ENCODE measurements at places on chromosomes 1 and 21.

DNA sequence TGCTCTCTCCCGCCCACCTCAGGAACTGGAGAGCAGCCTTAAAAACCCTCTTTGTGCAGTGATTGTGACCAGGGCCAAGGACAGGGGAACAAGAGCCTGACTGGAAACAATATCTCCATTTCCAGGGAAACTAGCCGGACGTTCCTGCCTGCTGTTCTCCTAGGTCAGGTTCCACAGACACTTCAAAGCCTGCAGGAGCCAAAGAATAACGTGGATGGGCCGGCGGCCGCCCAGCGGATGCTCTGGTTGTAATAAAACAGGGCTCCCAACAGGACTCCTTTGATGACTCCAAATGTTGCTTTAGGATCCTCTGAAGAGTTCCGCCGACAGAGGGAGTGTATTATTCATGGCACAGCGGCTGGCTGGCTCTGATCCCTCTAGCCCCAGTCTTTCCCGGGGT is 162.2 kb downstream of the PLXNA2 start:
- DNase-seq, result no peak
- no peak overlapping the region for H3K4me3 ChIP-seq
- no peak overlapping the region for H3K27ac ChIP-seq
- no peaks in the 10 kb centered on the region for H3K27me3 ChIP-seq
- no peaks in the 10 kb centered on the region for H3K36me3 ChIP-seq

- H3K27ac ChIP-seq, result no peak overlapping the region
- H3K4me3 ChIP-seq, result no peak overlapping the region
- H3K4me1 ChIP-seq, result peaks cover 51% of the 10 kb centered on the region
- no peaks in the 10 kb centered on the region for H3K27me3 ChIP-seq
- no peaks in the 10 kb centered on the region for H3K36me3 ChIP-seq
These were observed 18.3 kb downstream of the PLEKHA6 start for GRCh38 chr1:204341380-204341779.

DNA sequence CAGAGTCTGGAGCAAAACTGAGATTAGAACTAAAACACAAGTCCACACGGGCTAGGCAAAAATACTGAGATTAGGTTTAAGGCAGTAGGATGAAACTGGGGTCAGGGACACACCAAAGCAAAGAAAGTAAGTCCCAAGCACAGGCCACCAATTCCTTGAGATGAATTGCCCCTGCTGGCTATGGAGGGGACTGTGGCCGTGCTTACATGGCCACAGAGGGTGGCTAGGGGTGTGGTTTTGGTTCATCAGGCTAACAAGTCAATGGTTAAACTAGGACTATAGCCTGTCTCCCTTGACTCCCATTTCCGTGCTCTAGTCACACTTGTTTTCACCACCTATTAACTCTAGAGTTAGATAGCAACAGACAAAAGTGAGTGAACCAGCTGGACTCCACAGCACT is 394.8 kb downstream of the PBX1 start:
- peaks cover 6% of the 10 kb centered on the region for H3K4me1 ChIP-seq
- H3K27me3 ChIP-seq, result no peaks in the 10 kb centered on the region
- no peaks in the 10 kb centered on the region for H3K36me3 ChIP-seq
- DNase-seq, result no peak

DNA sequence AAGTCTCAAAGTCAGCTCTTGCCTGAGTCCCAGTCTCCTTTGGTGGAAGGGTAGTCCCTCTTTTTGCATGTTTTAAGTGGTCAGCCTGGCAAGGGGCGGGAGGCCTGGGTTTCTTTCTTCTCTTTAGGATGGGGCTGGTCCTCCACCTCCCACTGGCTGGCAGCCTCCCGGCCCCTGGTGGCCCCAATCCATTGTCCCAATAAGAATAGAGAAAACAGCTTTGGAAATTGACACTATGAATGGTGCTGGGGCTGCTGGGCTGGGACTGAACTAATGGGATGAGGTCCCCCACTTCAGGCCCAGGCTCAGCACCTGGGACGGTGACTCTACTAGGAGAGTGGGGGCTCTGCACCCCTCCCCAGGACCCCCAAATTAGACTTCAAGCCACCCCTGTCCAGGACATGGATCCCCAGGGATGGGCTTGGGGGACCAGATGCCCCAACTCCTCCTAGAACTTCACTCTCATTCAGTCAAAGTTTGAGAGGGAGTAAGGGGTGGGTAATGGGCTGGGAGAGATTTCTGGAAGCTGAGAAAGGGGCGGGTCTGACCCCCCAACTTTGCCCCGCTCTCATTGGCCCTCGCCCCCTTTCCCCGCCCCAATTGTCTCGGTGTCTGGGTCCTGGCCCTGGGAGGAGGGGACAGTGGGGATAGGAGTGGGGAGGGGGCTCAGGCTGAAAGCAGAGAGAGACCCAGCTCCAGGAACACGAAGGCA is 18.2 kb downstream of the SLC27A3 start:
- no peaks in the 10 kb centered on the region for H3K4me1 ChIP-seq
- no peaks in the 10 kb centered on the region for H3K27me3 ChIP-seq
- H3K36me3 ChIP-seq, result no peaks in the 10 kb centered on the region

DNA sequence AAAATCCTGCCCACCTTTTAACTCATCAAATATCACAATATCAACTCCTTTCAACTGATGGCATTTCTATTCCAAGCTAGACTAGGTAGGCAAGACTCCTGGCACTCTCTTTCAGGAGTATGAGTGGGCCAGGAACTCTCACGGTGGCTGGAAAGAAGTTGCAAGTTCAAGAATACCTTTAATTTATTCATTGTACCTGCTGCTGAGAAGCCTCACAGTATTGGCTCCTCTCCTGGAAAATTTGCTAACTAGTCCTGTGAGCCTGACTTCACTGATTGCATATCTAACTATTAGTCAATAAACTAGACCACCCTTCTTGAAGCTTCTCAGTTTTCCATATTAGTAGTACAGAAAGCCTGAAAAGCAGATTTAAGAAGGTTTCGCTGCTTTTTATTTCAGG is 120.2 kb downstream of the DUSP10 start:
- H3K27ac ChIP-seq, result no peak overlapping the region
- H3K27me3 ChIP-seq, result no peaks in the 10 kb centered on the region
- H3K4me3 ChIP-seq, result no peak overlapping the region
- H3K4me1 ChIP-seq, result no peaks in the 10 kb centered on the region
- no peak for DNase-seq

- no peak overlapping the region for H3K4me3 ChIP-seq
- H3K4me1 ChIP-seq, result no peaks in the 10 kb centered on the region
- H3K27ac ChIP-seq, result no peak overlapping the region
- DNase-seq, result no peak
- peaks cover 3% of the 10 kb centered on the region for H3K36me3 ChIP-seq
These were observed 77.6 kb downstream of the CLSTN1 start for GRCh38 chr1:9746211-9746610.

GRCh38 chr1:4002061-4002521 is 102.0 kb upstream of the C1orf174 start:
- H3K27ac ChIP-seq, result no peak overlapping the region
- no peak overlapping the region for H3K4me3 ChIP-seq
- no peak for DNase-seq
- no peaks in the 10 kb centered on the region for H3K36me3 ChIP-seq
- no peaks in the 10 kb centered on the region for H3K27me3 ChIP-seq

GRCh38 chr1:54883349-54884102 is 3.5 kb downstream of the DHCR24 start:
- no peak overlapping the region for H3K4me3 ChIP-seq
- DNase-seq, result peak; percentile 38
- H3K36me3 ChIP-seq, result peaks cover 4% of the 10 kb centered on the region

- no peak for DNase-seq
- H3K27ac ChIP-seq, result no peak overlapping the region
- no peaks in the 10 kb centered on the region for H3K36me3 ChIP-seq
- H3K27me3 ChIP-seq, result no peaks in the 10 kb centered on the region
- H3K4me1 ChIP-seq, result peaks cover 7% of the 10 kb centered on the region
These were observed 56.4 kb downstream of the KIRREL1 start for GRCh38 chr1:158049853-158050252.

DNA sequence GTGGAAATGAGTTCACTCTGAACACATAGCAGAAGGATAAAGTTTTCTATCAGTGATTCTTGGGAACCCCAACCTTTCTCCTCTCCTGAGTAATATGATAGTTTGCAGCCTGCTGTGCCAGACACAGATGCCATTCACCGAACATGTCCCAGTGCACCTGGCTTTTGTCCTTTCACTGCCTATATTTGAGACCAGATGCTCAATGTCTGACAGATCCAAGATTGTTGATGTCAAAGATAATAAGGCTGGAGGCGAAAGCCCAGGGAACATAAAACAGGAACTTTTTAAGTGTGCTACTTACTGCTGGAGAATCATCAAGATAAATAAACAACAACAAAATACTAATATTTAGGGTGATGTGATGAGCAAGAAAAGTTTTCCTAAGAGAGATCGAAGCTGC is 139.3 kb downstream of the TIAM1 start:
- no peak overlapping the region for H3K4me3 ChIP-seq
- H3K27me3 ChIP-seq, result no peaks in the 10 kb centered on the region
- H3K4me1 ChIP-seq, result no peaks in the 10 kb centered on the region
- H3K27ac ChIP-seq, result no peak overlapping the region
- H3K36me3 ChIP-seq, result no peaks in the 10 kb centered on the region

DNA sequence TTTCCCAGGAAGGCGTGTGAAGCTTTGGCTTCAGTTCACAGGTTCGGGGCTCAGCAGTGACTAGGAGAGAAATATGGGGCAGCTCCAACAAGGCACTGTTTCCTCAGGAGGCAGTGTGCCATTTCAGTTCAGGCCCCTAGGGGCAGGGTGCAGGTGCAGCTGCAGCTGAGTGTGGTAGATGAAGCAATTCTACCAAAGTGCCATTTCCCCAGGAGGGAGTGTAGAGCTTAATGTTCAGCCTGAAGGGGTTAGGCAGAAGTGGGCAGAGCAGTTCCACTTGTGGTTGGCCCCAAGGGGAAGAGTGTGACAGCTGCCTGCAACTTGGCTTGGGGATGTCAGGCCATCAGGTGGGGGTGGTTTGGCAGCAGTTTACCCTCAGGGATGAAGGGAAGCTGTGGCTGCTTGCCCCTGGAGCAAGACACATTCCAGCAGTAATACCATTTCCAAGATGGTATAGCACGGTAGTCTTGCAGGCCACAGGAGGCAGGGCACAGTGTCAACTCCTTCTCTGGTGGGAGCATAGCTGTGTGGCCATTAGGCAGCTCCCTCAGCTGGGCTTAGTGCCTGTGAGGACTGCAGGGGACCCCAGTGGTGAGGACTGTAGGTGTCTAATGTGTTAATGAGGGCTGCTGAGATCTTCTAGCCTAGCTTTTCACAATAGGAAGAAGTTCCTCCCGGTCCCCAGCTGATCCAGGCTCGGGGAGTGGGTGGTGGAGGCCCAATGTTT is 34.7 kb downstream of the RGSL1 start:
- H3K27me3 ChIP-seq, result no peaks in the 10 kb centered on the region
- peak; percentile 27 for DNase-seq
- no peak overlapping the region for H3K4me3 ChIP-seq
- no peak overlapping the region for H3K27ac ChIP-seq

- no peaks in the 10 kb centered on the region for H3K4me1 ChIP-seq
- no peak overlapping the region for H3K4me3 ChIP-seq
- no peak overlapping the region for H3K27ac ChIP-seq
- H3K27me3 ChIP-seq, result no peaks in the 10 kb centered on the region
These were observed 131.2 kb downstream of the PIK3R3 start for GRCh38 chr1:46001081-46001785.

DNA sequence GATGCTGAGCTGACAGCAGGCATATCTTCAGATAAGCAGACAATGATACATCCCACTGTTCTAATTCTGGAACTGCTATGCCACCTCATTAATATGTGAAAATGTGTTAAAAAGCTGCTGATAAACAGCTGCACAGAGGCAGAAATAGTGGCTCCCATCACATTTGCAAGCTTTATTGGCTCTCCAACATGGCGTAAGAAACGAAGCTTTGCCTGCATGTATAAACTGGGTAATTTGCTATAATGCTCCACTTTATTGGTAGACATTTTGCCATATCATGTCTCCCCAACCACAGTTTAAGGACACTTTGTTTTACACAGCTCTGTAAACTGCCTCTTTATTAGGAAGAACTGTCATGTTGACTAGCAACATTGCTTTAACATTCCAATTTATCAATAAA is 49.8 kb downstream of the SEC16B start:
- H3K4me3 ChIP-seq, result no peak overlapping the region
- no peak overlapping the region for H3K27ac ChIP-seq
- H3K27me3 ChIP-seq, result no peaks in the 10 kb centered on the region
- no peak for DNase-seq

DNA sequence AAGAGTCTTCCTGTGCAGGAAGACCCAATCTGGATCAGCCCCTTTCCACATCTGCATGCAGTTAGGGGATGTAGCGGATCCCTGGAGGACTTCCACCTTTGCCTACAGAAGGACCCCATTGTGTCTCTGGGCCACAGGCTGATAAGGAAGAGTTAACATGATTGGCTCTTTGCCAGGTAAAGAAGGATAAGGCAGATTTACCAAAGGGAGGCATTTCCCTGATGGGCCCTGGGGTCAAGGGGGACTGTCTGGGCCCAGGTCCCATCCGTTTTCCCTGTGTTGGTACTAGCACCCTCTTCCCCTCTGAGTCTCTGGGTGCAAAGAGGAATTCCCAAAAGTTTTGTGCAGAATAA is 29.1 kb downstream of the SLC26A9 start:
- H3K4me1 ChIP-seq, result peaks cover 15% of the 10 kb centered on the region
- no peak overlapping the region for H3K27ac ChIP-seq
- H3K36me3 ChIP-seq, result no peaks in the 10 kb centered on the region
- DNase-seq, result peak; percentile 6
- H3K4me3 ChIP-seq, result no peak overlapping the region
- H3K27me3 ChIP-seq, result no peaks in the 10 kb centered on the region

GRCh38 chr1:159338018-159338417 is 35.9 kb downstream of the FCER1A start:
- no peaks in the 10 kb centered on the region for H3K36me3 ChIP-seq
- no peak overlapping the region for H3K4me3 ChIP-seq
- H3K27me3 ChIP-seq, result no peaks in the 10 kb centered on the region

DNA sequence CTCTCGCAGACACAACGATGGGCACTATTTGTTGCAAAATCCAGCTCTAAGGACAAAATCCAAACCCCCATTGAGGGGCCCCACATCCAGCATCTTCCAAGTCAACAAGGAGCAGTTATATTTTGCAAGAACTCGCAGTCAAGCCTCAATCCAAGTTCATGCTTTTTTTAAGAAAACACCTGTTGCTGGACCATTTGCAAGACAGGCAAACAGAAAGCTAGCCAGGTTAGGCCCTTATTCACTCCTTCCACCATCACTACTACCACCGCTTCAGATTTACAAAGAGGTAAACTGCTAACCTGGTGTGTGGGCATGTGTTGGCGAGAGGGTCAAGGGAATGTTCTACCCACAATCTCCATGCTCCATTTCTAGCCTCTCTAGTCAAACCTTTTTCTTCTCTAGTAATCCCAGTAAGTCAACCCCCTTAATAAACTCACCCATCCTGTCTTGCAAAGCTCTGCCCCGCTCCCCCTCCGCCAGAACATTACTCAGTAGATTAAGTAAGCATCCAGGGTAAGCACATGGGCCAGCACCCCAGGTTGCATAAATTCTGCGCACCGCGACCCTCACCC is 703 bp downstream of the ERI3 start:
- no peaks in the 10 kb centered on the region for H3K36me3 ChIP-seq
- peak; percentile 24 for DNase-seq
- peak overlapping the region; percentile 29 for H3K27ac ChIP-seq
- H3K4me3 ChIP-seq, result peak overlapping the region; percentile 47

GRCh38 chr1:36961062-36961615 is 73.2 kb downstream of the GRIK3 start:
- no peaks in the 10 kb centered on the region for H3K36me3 ChIP-seq
- H3K4me1 ChIP-seq, result no peaks in the 10 kb centered on the region
- no peak overlapping the region for H3K4me3 ChIP-seq
- H3K27ac ChIP-seq, result no peak overlapping the region
- no peaks in the 10 kb centered on the region for H3K27me3 ChIP-seq

- no peaks in the 10 kb centered on the region for H3K27me3 ChIP-seq
- H3K4me1 ChIP-seq, result peaks cover 12% of the 10 kb centered on the region
- peak overlapping the region; percentile 93 for H3K4me3 ChIP-seq
- H3K27ac ChIP-seq, result peak overlapping the region; percentile 99
- no peak for DNase-seq
These were observed 349 bp upstream of the GPN2 start for GRCh38 chr1:26890467-26890796.

All from hepatocyte (in vitro differentiated cells).